Posterior vena cava (tissue), 2 donors: ENCODE measurements at places on chromosomes 5 and 9.

GRCh38 chr9:86772635-86772993, 174.7 kb downstream of the GAS1 start:
- DNase-seq, result no peak

GRCh38 chr5:73437101-73437776, 11.3 kb downstream of the FOXD1 start:
- DNase-seq, result peak; percentile 87

- peak; percentile 79 for DNase-seq
Measured at GRCh38 chr9:129458155-129458661, 162.7 kb downstream of the C9orf50 start.

- no peak for DNase-seq
Measured at GRCh38 chr5:133843911-133844310, 124.5 kb downstream of the C5orf15 start.

- no peak for DNase-seq
Measured at GRCh38 chr5:173191561-173191960, 43.4 kb downstream of the NKX2-5 start.
